ENCODE measurements at places on chromosomes 12 and 14.

DNA sequence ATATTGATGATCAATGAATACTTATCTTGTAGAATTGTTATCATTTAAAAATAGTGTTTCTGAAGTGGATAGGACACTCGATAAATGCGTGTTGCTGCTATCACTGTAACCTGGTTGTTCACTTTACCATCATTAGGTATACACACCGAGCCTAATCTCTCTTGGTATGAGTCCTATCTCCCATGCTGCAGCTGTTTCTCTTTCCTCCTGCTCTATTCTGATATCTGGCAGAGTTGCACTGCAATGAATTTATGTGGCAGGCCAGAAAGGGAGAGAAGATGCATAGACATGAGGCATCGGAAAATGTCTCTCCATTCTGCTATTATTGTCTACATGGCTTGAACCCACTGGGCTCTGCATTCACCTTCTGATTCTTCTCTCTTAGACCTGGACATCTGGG is 26.7 kb downstream of the KCNK10 start:
- DNase-seq, result no peak

DNA sequence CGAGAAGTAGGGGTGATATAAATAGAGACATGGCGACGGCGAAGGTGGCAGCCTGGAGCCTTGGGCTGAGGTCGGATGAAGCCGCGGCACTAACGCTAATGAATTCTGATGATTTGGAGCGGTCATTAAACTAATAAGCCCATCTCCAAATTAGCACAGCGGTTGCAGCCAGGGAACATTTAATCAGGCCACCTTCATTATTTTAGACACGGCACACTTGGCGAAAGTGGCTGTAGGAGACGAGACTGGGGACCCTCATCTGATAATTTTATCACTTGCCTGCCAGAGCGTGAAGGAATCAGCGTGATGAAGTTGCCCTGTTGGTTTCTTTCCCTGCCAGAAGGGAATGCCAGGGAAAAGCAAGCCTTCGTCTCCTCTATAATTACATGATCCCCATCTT is 664.3 kb upstream of the TBX3 start:
- DNase-seq, result no peak

DNA sequence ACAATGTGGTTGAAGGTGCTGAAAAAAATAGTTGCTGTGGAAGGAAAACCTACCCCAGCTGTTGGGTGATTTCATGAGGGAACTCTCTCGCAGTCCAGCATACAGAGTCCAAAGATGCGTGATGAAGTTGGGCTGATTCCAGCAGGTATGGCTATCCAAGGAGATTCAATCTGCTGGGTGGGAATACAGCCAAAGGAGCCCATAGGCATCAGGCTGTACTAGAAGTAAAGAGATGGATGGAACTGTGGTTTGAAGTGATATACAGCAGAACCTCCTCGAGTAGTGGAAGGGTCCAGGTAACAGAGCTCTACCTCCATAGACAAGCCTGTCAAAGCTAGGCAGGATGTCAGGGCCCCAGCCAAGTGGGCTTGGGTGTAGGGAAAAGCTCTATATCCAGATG is 11.5 kb upstream of the TMTC2 start:
- DNase-seq, result no peak

- DNase-seq, result no peak
These were observed 65.0 kb upstream of the FGD4 start for GRCh38 chr12:32334371-32334777.

DNA sequence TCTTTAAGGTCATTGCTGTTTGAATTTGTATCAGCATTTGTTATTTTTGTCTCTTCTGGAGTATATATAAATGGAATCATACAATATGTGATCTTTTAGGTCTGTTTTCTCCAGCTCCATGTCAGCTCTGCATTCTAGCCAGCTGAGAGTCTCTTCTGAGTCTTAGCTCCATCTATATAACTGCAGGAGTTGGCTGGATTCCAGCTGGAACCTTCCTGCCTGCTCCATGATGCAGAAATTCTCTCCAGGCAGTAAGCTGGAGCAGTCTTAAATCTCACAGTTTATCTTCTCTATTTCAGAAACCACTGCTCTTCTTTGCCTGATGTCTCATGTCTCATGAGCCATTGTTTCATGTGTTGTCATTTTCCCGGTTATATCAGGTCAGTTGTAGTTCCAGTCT is 827.6 kb downstream of the NRXN3 start:
- no peak for DNase-seq

- no peak for DNase-seq
These were observed 143.8 kb downstream of the MED13L start for GRCh38 chr12:116133636-116134214.

DNA sequence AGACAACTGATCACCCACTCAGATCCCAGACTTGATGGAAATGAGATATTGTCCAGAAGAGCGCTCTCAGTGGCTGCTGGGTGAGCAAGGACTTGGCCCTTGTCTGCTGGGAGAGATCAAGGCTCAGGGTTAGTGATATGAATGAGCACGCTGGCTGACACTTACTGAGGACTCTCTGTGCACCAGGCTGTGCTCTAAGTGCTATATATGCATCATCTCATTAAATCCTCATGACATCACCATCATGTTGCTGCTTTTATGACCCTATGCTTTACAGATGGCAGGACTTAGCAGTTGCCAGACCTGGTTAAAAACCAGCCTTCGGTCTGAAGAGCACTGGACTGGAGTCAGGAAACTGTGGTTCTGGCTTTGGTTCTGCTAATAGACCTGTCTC is 260.9 kb downstream of the VRK1 start:
- no peak for DNase-seq
